ENCODE measurements at places on chromosomes 13 and 19.

- no peak for DNase-seq
Measured at GRCh38 chr13:75585153-75585552, 35.6 kb downstream of the UCHL3 start.

GRCh38 chr19:41415154-41415571, 12.0 kb downstream of the B3GNT8 start:
- no peak for DNase-seq

GRCh38 chr19:45175515-45176345, 2.3 kb downstream of the TRAPPC6A start:
- DNase-seq = no peak

- no peak for DNase-seq
Measured at GRCh38 chr19:5580161-5580571, 12.4 kb upstream of the TINCR start.

DNA sequence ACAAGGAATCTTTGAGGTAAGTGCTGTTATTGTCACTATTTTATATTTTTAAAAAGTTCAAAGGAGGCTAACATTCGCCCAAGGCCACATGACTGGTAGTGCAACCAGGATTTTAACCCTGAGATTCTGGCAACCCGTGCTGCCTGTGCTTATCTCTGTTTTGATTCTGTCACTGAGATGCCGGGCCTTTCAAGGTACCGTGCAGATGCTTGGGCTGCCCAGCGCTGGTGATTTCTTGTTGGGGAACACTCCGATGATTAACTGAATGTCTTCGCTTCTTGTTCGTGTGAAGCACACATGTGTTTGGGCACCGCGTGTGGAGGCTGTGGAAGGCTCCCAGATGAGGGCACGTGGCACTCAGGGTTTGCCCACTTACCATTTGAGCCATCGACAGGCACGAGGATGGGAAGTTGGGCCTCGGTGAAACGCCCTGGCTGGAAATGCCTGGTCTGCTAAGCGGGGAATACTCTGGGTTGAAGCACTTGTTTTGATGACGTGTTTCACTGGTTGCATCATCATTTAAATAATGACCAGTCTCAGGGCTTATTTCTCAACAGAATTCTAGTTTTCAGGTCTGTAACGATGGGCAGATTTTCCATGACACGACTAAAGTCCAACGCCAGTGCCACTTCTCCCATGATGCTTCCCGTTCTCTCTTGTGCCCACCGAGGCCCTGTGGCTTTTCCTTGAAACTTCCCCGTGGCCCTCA, 392.7 kb downstream of the FGF9 start:
- no peak for DNase-seq

- no peak for DNase-seq
Measured at GRCh38 chr19:5822181-5822844, 17.2 kb downstream of the FUT6 start.

DNA sequence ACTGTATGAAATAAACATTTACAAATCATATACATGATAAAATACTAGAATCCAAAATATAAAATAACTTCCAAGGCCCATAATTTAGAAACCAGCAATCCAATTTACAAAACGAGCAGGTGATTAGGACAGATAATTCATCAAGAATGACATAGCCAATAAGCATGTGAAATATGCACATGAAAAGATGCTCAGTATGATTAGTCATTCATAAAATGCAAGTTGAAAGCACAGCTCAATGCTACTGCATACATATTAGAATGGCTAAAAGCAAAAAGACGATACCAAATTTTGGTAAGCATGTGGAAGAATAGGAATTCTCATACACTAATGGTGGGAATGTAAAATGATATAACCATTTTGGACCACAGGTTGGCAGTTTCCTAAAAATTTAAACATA, 837.2 kb upstream of the MIR17HG start:
- no peak for DNase-seq
